ENCODE measurements at places on chromosomes 3 and 15.

- no peak for DNase-seq
These were observed 82.2 kb downstream of the C3orf70 start for GRCh38 chr3:185070491-185071286.

GRCh38 chr3:87109465-87109864, 117.6 kb upstream of the CHMP2B start:
- no peak for DNase-seq

DNA sequence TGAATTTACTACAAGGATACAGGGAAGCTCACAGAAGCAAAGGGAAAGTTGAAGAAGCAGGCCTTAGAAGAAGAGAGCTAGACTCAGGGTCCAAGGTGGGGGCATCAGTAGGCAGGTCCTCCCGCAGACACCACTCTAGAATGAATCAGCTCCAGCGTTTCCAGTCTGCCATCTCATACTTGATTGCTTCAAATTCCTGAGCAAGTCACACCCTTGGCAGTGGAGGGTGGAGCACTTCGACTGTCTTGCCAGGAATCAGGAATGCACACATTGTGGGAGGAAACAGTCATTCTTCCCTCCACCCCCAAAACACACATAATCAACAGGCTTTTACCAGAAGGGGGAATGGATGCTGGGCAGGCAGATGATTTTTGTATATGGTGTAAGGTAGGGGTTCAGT, 78.5 kb downstream of the CHCHD6 start:
- DNase-seq = peak; percentile 85

DNA sequence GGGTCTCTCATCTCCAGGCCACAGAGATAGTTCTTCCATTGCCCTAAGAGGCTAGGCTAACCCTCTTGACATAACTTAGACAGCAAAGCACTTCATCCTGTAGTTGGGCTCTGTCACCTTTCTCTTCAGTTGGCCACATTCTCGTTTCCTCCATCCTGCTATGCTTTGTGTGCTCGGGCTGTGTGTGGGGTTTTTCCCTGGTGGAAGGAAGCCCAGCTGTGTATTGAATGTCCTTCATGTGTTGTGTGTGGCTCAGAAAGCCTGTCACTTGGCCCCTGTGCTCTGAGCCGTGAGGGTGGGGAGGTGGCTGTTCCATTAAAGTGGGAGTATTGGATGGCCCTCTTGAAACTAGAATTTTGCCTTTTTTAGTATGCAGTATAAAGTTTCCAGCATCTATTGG, 8.8 kb upstream of the EXOG start:
- no peak for DNase-seq

DNA sequence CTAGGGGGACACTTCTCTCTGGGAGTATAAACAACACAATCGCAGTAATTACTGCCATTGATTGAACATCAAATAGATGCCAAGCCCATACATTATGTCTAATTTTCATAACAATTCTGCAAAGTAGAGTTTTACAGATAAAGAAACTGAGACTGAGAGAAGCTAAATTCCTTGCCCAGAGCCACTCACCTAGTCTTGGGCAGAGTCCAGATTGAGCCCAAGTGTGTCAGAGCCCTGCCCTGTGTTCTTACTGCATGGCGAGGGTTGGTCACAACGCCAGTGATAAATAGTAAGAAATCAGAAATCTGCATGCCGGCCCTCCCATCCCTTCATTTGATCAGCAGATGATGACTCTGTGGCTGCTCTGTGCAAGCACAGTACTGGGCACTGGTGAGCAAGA, 106.3 kb downstream of the C3orf70 start:
- DNase-seq = no peak

DNA sequence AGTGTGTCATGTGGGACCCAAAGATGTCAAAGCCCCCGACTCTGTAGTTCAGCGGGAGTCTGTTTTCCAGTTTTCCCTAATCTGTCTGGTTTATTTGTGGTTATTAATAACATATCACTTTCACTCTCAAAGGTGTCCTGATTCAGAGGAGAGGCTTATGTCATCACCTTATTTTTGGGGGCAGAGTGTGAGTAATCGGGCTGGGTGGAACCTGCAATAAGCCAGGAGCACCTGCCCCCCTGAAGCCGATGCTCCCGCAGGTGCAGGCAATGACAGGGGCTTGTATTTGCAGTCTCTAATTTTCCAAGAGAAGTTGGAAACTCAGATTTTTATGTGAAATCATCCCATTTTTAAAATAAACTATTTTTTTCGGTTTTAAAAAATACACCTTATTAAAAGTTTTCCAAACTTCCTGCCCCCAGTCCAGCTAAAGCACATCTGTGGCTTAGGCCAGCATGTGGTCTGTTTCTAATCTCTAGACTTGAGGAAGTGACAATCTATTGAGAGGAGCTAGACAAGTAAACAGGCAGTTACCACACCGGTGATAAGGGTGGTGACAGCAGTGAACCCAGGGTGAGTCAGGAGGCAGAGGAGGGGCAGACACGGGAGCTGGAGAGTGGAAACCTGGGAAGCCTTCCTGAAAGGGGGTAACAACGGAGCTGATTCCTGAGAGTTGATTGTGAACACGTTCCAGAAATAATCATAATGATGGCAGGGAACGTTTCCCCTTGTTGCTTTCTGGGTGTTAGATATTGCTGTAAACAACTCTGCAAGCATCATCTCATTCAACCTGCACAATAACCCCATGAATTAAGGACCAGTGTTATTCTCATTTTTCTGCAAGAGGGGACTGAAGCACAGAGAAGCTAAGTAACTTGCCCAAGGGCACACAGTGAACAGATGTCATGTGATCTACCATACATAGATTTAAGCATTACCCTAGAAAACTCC, 37.2 kb downstream of the BHLHE40 start:
- DNase-seq = peak; percentile 36

DNA sequence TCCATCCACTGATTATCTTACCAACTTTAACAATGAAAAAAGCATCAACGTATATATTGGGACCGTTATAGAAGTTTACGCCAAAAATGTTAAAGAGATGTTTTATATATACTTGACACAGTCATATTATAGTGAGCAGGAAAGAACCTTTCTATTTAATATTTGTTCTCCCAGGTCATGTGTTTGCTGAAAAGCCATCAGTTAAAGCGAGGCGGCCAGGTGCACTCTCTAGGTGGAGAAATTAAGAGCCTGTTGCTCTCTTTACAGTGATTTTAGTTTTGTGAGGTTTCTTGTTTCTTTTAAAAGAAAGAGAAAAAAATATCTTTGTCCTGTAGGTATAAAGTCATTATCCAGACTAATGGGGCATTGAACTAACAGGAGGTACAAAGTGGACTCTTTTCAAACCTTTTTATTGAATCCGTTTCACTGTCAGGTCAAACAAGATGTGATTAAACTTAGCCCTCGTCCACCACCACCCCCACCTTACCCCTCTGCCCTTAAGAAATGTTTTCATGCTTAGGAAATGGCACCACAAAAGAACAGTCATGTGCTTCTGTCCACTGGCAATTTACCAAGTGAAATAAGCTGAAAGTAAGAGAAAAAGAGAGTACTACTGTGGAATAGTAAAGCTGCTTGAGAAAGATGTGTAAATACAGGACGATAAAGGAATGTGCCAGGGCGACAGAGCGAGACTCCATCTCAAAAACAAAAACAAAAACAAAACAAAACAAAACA, 279.9 kb downstream of the PTPRG start:
- DNase-seq = peak; percentile 82

DNA sequence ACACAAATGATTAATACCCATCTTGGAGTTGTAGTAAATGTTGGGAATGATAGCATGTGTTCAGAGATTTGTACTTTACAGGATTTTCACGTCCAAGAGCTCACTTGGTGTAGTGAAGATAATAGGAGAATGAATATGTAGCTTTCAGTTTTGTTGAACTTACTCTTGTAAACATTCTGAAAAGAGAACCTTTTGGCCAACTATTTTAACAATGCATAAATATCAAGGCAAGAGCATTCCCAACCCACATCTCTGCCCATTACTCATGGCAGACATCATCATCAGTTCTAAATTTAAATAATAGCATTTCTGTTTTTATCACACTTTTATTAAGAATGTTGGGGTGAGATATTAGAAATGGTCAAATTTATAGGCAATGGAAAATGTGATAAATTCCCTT, 465.2 kb upstream of the TPRG1 start:
- no peak for DNase-seq

GRCh38 chr15:63678393-63678792, 81.2 kb downstream of the FBXL22 start:
- DNase-seq = no peak

- peak; percentile 93 for DNase-seq
These were observed 2.0 kb upstream of the MELTF start for GRCh38 chr3:197031315-197032285.

DNA sequence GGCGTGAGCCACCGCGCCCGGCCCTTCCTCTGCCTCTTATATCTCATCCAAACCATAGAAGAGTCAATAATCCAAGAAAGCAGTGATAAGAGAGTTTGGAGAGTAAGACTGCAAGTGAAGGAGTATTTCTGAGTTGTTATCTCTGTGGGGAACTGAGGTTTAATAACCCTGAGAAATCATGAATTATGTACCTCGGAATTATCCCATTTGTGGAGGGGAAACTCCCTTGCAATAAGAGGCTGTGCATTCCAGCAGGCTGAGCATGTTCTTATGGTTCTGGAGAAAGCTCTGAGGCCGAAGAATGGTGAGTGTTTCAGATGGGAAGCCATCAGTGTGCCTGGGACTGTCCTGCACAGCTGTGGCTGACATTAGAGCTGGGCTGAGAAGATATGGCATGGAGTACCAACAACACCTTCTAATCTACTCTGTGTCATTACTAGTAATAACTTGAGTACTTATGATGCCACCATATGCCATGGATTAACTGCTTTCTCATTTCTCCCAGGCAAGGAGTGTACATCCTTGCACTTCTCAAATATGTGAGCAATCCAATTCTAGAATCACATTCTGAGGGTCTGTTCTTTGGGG, 31.4 kb upstream of the NOX5 start:
- DNase-seq = no peak

DNA sequence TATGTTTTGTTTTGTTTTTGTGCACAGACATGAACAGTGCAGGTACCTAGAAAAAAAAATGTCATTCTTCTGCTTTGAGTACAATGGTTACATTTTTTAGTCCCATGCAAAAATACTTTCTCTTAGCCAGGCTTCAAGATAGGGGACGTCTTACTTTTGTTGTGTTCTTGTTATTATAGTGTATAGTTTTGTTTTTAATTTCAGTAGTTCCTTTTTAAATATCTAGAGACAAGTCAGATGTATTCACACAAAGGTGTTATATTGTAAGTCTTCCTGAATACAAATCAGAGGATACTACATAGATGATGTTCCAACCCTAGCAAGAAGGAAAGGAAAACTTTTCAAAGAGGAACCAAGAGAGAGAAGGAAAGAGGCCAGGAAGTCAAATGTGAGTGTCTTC, 28.8 kb upstream of the IGSF11 start:
- no peak for DNase-seq

DNA sequence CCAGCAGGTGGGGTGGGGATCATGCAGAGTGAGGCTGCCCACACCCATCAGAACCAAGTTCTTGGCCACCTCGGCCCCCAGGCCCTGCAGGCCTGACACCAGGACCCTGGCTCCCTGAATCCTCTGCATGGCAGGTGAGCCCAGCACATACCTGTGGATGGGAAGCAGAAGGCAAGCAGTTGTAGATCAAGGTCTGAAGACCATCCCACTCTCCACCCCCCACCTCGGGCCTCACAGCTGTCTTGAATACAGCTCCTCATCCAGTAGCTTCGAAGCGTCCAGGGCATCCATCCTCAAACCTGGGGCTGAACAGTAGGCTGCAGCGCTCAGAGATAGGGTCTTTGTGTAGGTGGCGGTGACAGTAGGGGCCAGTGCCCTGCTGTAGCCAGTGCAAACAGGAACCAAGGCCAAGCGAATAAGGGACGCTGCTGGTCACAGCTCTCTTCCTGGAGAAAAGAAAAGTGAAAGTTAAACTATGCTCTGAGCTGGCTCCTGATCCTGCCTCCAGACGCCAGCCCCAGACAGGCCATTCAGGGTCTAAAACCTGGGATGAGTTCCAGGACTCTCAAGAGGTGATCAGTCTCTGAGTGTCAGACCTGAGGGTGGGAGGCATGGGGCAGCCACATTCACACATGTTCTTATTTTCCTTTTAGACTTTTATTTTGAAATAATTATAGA, at the start of gene UBA7:
TSS of gene UBA7 (minus strand) at position 457 of the 678 bp plus-strand sequence. CDS start at position 291, 166 bp downstream.
- DNase-seq = peak; percentile 84

DNA sequence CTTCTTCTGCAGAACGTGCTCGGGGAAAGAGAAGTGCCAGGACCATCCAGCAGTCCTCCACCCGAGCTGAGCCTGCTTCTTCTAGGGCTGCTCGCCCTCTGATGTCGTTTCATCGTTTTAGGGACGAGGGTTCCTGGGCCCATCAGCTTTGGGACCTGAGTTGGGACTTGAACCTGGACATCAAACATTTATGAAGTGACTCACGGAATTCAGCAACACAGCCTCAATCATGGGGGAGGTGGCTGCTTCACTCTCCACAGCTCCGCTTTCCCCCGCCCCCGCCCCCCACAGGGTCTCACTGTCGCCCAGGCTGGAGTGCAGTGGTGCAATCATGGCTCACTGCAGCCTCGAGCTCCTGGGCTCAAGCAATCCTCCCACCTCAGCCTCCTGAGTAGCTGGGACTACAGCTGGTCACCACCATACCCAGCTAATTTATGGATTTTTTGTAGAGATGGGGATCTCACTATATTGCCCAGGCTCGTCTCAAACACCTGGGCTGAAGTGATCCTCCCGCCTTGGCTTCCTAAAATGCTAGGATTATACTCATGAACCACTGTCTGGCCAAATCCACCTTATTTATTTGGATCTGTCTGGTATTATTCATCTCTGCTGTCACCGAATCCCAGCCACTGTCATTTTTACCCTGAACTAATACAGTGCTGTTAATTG, 725 bp upstream of the SCAMP2 start:
- no peak for DNase-seq

DNA sequence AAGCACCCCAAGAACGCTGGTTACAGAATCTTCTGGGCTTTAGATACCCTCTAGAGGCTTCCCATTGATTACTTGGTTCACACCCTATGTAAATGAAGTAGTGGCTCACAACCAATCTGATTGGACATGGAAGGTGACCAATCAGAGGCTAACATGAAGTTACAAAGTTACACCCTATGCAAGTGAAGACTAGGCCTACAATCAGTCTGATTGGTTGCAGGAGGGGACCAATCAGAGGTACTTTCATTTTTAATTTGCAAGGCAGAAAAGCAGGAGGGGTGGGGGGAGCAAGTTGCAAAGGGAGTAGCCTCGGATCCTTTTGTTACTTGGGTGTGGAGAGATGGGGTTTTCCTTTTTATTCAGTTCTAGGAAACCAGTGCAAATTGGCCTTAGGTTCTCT, 11.1 kb upstream of the RTP2 start:
- DNase-seq = no peak

GRCh38 chr3:126473292-126474168, 2.2 kb downstream of the ZXDC start:
- DNase-seq = no peak

GRCh38 chr3:15428539-15428938, 1.1 kb downstream of the EAF1 start:
- peak; percentile 14 for DNase-seq

DNA sequence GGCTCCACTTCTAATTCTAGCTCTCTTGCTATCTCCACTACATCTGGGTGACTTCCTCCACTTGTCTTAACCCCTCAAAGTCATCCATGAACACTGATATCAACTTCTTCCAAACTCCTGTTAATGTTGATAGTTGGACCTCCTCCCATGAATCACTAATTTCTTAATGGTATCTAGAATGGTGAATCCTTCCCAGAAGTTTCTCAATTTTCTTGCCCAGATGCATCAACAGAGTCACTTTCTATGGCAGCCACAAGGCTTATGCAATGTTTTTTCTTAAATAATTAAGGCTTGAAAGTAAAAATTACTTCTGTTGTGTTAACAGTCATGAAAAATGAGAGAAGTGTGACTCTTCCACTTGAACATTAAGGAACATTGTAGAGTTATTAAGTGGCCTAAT, 164.3 kb downstream of the PCCB start:
- DNase-seq = no peak
